Stimulated activated CD4-positive, alpha-beta T cell treated with anti-CD3 and anti-CD28 coated beads, Interleukin-1b, Interleukin-23, amount 100 ng/mL, for 1 hour (primary cell): ENCODE measurements at places on chromosomes 13 and 19.

DNA sequence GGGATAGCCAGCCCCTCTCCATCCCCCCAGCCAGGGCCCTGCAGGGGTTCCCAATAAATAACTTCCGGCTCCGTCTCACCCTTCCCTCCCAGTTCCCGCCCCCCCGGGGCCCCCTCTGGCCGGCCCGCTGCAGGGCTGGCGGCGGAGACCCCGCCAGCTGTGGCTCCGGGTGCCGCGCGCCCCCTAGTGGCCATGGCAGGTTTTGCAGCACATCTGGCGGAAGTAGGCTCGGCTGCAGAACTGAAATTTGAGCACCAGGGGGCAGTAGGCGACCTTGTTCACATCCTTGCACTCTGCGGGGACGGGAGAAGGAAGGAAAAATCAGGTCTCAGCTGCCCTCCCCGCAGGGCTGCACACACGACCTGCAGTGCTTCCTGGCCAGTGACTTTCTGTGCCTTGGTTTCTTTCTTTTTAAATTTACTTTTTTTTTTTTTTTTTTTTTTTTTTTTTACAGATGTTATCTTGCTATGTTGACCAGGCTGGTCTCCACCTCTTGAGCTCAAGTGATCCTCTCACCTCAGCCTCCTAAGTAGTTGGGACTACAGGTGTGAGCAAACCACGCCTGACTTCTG is 3.6 kb upstream of the MYO1F start:
- DNase-seq: peak; percentile 67

DNA sequence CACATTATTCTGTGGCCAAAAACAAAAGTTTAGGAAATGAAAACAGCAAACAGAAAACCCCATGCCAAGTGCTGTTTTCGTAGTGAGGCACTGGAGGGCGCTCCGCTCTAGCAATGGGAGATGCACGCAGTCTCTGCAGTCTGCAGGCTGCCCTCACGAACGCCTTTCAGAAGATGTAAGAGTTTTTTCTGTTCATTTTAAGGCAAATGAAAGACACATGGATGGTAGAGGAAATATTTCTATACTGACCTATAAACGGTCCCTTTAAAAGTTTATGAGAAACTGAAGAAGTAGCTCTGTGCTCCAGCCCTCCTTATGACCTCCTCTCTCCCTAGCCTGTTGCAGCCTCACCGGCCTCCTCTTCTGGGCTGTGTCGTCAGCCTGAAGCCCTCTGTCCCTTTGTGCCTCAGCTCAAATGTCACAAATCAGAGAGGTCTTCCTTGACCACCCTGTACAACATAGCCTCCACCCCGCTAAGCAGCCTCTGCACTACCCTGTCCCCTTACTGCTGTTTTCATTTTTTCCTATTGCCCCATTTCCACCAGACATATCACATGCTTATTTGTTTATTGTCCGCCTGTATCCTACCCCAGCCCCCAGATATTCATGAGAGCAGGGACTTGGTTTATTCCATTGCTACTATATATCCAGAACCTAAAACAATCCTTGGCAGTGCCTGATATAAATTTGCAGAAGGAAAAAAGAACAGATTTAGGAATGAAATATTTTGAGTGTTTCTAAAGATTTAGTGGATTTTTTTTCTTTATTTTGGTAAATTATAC is 116.4 kb downstream of the TM9SF2 start:
- no peak for DNase-seq

GRCh38 chr13:97631158-97631557 is 197.2 kb downstream of the RAP2A start:
- DNase-seq: no peak

DNA sequence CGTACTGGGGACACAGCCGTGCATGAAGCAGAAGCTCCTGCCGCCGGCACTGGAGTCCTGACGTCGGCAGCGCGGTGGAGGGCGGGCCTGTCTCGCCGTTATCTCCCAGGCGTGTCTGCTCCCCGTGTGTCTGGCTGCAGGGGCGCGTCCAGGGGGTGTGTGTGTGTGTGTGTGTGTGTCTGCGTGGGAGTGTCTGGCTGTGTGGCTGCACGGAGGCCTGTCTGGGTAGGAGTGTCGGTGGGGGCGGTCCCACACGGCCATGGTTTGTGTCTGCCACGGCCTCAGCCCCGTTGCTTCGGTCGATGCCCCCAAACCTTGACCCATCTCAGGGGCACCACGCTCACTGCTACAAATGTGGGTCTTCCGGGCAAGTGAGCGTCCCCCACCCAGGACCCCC is 18.3 kb downstream of the ARID3A start:
- no peak for DNase-seq

GRCh38 chr19:55590617-55591016 is 8.7 kb downstream of the FIZ1 start:
- no peak for DNase-seq

DNA sequence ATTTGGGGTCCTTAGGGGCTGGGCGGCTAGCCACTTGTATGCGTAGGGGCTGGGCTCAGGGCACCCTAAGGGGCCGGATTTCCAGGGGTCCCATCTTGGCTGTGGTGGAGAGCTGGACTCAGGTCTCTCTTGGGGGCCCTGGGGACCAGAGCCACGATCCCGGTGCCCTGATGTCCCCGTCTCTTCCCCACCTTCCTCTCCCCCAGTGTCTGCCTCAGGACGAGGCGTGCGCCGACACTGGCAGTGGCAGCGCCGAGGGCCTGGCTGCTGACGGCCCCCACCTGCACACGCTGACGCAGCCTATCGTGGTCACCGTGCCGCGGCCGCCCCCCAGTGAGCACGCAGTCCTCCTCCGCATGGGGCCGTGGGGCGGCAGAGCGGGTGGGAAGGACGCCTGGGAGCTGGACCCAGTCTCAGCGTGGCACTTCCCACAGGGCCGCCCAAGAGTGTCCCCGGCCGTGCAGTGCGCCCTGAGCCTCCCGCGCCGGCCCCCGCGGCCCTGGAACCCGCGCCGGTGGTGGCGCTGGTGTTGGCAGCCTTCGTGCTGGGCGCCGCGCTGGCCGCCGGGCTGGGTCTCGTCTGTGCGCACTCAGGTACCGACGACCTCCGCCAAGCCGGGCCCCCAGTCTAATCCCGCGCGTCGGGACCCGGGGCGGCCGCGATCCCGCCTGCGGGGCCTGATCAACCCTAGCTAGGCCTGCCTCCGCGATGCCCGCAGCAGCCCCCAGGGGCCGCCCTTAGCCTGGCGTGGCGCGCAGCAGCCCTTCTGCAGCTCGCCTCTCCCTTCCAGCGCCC is 2.7 kb upstream of the SNAPC2 start:
- no peak for DNase-seq

- no peak for DNase-seq
Observed at GRCh38 chr13:51324714-51325420, 14.6 kb upstream of the SERPINE3 start.

DNA sequence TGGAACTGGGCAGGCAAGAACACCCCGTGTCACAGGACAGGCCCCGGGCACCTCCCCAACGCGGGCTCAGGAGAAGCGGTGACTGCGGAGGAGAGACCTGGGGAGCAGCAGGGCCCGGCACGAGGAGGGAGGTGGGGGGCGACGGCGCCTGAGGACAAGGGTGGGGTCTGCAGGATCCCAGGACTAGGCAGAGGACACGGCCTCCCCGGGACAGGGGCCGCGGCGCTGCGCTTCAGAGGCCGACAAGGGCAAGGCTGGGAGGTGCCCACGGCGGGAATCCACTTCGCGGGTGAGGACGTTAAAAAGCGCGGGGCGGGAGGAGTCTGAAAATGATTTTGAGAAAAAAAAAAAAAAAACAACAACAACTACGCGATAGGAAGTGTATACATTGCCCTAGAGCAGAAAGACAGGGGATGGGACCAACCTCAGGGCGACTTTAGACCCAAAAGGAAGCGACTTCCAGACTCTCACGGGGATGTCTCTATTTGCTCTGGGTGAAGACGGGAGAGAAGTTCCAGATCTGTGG is 44.9 kb downstream of the ZNF611 start:
- DNase-seq: no peak

DNA sequence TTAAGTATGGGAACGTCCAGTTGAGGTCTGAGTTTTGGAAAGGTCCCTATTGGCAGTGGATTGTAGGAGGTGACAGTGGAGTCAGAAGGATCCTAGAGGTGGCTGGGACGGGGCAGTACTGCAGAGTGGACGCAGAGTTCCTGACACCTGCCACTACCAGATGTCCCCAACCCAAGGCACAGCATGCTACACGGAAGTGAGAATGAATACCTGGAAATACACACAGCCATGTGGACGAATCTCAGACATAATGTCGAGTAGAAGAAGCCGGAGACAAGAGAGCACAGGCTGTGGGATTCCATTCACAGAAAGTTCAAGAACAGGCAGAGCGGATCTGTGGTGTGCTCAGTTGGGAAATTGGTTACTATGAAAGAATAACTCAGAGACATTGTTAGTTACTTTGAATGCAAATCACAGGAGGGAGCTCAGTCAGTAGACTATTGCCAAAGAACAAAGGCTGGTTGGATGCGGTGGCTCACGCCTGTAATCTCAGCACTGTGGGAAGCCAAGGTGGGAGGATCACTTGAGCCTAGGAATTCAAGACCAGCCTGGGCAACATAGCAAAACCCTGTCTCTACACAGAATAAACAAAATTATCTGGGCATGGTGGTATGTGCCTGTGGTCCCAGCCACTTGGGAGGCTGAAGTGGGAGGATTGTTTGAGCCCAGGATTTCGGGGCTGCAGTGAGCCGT is 37.4 kb downstream of the RYR1 start:
- no peak for DNase-seq

GRCh38 chr13:43905435-43906031 is 25.8 kb downstream of the LACC1 start:
- no peak for DNase-seq

GRCh38 chr19:33374236-33374714 is 766 bp downstream of the CEBPG start:
- no peak for DNase-seq

- DNase-seq: peak; percentile 17
Observed at GRCh38 chr13:50365408-50366391, 350.5 kb downstream of the KCNRG start.

- DNase-seq: no peak
Observed at GRCh38 chr19:54253331-54254194, 3.5 kb downstream of the LILRB5 start.

DNA sequence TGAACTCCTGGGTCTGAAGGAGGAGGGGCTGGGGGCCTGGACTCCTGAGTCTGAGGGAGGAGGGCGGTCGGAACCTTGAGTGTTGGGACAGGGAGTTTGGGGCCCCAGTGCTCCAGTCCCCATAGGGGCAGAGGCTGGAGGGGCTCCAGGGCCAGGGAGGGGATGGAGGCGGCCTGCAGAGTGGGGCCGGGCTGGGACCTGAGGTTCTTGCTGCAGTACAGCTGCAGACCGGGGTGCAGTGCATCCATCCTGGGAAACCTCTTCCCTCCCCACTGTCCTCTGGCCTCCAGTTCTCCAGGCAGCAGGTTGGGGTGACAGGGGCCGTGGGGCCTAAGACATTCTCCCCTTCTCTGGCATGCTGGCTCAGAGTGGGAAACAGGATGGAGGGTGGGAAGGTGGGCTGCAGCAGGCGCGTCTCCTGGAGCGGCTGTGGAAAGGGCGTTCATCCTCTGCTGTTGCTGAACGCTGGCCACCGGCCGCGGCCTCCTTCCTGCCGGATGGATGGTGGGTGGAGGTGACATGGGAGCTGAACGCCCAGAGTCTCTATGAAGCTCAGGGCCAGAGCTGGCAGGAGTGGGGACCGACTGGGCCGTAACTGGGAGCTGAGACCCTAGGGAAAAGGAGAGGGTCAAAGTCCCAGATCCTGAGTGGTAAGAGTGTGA is 1.6 kb downstream of the BRSK1 start:
- DNase-seq: no peak

GRCh38 chr13:112752711-112753541 is 63.1 kb downstream of the ATP11A start:
- DNase-seq: no peak

- no peak for DNase-seq
Observed at GRCh38 chr19:51147663-51148062, 5.6 kb downstream of the SIGLEC7 start.

DNA sequence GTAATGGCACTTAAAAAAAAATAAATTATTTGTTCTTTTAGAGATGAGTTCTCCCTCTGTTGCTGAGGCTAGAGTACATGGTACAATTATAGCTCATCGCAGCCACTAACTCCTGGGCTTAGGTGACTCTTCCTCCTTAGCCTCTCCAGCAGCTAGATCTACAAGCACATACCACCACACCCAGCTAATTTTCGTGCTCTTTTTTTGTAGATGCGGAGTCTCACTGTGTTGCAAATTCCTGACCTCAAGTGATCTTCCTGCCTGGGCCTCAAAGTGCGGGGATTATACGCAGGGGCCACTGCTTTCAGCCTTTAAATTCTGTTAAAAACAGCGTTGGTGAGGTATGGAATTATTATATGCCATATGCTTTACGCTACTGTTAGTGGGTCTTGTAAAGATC is 2034.0 kb downstream of the OLFM4 start:
- no peak for DNase-seq

DNA sequence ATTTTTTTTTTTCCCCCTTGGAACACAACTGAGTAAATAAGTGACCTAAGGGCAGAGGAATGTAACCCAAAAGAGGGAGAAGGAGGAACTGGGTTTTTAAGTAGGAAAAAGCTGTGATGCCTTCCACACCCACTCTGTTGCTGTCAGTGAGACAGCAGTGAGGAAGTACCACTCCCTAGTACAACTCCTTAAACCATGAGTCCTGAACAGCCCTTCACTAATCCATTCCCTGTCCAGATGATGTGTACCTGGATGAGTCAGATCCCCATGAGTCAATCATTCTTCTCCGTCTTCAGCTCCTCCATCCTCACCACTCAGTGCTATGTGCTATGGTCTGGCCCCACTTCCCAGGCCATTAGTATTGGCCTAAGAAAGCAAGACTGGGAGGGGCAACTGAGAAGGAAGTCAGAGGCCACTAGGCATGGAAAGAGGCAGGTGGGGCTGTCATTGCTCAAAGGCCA is 12.9 kb upstream of the CXCL17 start:
- no peak for DNase-seq

GRCh38 chr13:71124230-71124629 is 742.8 kb downstream of the DACH1 start:
- no peak for DNase-seq

DNA sequence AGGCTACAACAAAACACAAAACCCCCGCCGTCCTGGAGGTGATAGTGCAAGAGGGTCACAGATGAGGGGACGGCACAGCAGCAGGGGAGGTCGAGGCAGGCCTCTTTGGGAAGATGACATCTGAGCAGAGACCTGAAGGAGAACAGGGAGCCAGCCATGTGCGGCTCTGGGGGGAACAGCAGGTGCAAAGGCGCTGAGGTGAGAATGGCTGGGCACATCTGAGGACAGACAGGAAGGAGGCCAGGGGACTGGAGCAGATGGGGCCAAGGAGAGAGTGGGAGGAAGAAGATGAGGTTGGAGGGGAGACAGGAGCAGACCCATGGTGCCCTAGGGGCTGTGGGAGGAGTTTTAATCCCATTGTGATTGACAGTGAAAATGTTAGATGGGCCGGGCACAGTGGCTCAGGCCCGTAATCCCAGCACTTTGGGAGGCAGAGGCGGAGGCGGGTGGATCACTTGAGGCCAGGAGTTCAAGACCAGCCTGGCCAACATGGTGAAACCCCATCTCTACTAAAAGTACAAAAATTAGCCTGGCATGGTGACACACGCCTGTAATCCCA is 1.8 kb upstream of the CKM start:
- no peak for DNase-seq

- no peak for DNase-seq
Observed at GRCh38 chr19:48969276-48970138, 4.4 kb downstream of the FTL start.
